HuH-7.5 (cell line): ENCODE measurements at places on chromosomes 3 and 15.

- no peak for DNase-seq
Observed at GRCh38 chr3:110174908-110175307, 837.6 kb upstream of the DPPA4 start.

- DNase-seq, result no peak
Observed at GRCh38 chr3:48370333-48370713, 1.7 kb upstream of the FBXW12 start.

GRCh38 chr15:54619180-54619579, 577.6 kb downstream of the RSL24D1 start:
- no peak for DNase-seq

GRCh38 chr3:10995871-10996270, 3.3 kb downstream of the SLC6A1 start:
- no peak for DNase-seq

- no peak for DNase-seq
Observed at GRCh38 chr3:13881536-13882410, 1.9 kb upstream of the WNT7A start.
